Activated T-helper 2 cell treated with anti-CD3 and anti-CD28 coated beads, Interferon-gamma antibody, Interleukin-2, Interleukin-4, amounts not matched to agents 10 μg/mL and 5 μg/mL and 100 μg/mL, durations not matched to agents 14 hours and 24 hours and 36 hours (primary cell): ENCODE measurements at places on chromosomes 13 and 19. TPM values are rescaled to one million over a fixed set of nuclear protein-coding genes. Genes with fewer than 3 reads are reported as not detected.

GRCh38 chr19:55341595-55342531 lies 2.2 kb downstream of the KMT5C start:
- no peak for DNase-seq
- no peaks in the 10 kb centered on the region for H3K27me3 ChIP-seq
- peak overlapping the region; percentile 69 for H3K4me3 ChIP-seq

DNA sequence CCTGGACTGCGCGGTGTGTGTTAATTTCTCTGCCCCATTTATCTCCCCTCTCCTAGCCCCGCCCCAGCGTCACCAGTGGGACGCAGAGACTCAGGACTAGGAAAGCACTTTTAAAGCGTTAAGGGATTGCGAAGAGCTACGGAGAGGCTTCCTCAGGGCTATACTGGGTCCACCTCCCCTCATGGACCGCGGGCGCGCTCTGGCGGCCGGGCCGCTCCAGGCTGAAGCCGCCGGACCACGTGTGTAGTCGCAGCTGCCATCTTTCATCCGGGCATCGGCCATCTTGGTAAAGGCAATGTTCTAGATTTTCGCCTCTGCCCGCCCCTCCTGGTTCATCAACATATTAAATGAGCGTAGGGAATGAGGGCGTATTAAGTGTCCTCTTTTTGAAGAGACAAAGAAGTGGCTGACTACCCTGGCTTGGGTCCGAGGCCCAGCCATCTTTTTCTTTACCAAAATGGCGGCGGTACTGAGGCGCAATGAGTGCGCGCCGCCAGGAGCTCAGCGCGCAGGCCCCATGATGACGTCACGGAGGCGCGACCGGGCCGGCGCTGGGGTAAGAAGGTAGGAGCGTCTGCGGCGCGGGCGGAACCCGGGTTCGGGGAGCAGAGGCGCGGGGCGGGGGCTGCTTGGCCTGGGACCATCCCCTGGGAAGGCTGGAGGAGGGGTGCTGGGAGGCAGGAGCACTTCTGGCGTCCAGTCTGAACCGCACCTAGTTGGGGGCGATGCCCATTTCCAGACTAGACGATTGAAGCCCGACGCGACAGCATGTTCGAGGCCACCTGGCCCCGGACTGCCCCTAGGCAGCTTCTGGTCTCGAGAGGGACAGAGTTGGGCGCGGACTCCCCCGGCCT lies at the start of gene CCDC124:
TSS of gene CCDC124 (plus strand) at position 531 of the 854 bp plus-strand sequence. CDS start 3,406 bp downstream, outside the sequence.
- H3K27ac ChIP-seq: peak within 1 kb of the TSS; percentile 94
- H3K4me1 ChIP-seq: peaks cover 14% of the 10 kb centered on the region
- peak; percentile 89 for DNase-seq
- H3K4me3 ChIP-seq: peak within 1 kb of the TSS; percentile 97
- peaks cover 5% of the 10 kb centered on the region for H3K36me3 ChIP-seq

DNA sequence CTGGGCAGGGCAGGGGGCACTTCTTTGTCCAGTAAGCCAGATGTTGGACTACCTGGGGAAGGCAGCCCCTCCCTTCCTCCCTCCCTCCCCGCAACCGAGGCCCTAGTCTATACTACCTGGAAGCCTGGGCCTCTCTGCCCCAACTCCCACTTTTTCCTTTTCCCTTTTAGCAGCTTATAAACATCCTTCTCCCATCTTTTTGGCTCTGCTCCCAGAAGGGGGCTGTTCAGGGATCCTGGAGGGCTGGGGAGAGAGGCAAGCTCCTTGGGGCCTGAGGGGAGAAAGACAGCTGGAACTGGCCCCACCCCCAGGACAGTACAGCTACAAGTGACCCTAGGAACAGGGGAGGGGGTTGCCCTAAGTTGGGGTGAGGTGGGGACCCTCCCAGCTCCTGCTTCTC lies 44.9 kb downstream of the LYL1 start:
- H3K4me3 ChIP-seq: no peak overlapping the region
- peaks cover 4% of the 10 kb centered on the region for H3K4me1 ChIP-seq
- DNase-seq: no peak
- peaks cover 27% of the 10 kb centered on the region for H3K27me3 ChIP-seq
- no peaks in the 10 kb centered on the region for H3K36me3 ChIP-seq

GRCh38 chr19:2208975-2209374 lies 27.2 kb downstream of the PLEKHJ1 start:
- H3K27me3 ChIP-seq: no peaks in the 10 kb centered on the region
- H3K4me3 ChIP-seq: no peak overlapping the region
- no peaks in the 10 kb centered on the region for H3K4me1 ChIP-seq
- DNase-seq: no peak

- DNase-seq: peak; percentile 35
- no peaks in the 10 kb centered on the region for H3K4me1 ChIP-seq
- H3K27ac ChIP-seq: no peak overlapping the region
- peaks cover 15% of the 10 kb centered on the region for H3K27me3 ChIP-seq
- no peak overlapping the region for H3K4me3 ChIP-seq
- no peaks in the 10 kb centered on the region for H3K36me3 ChIP-seq
Measured at GRCh38 chr13:27359199-27359821, 65.1 kb upstream of the GTF3A start.

- no peaks in the 10 kb centered on the region for H3K4me1 ChIP-seq
- no peak for DNase-seq
- no peak overlapping the region for H3K27ac ChIP-seq
- no peaks in the 10 kb centered on the region for H3K36me3 ChIP-seq
Measured at GRCh38 chr13:111900390-111901131, 166.4 kb upstream of the SOX1 start.

GRCh38 chr13:59447846-59448620 lies 715.7 kb downstream of the DIAPH3 start:
- no peak for DNase-seq
- H3K27me3 ChIP-seq: peaks cover 2% of the 10 kb centered on the region
- no peak overlapping the region for H3K27ac ChIP-seq
- no peak overlapping the region for H3K4me3 ChIP-seq

DNA sequence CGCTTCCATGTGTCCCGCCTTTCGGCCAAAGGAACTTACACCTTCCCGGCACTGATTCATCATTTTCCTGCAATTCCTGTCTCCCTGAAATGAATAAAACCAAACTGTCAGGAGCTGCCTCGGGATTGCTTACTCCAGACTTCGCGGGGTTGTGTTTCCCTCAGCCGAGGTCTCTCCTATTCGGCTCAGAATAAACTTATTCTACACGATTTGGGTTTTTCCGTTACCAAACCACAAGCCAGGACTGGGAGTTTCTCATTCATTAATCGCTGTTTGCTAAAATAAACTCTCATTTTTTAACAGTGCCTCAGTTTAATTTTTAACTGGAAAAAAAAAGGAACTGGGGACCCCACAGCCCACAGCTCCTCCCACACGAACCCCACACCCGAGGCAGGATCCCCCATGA lies 667 bp downstream of the ZNF878 start:
- peaks cover 7% of the 10 kb centered on the region for H3K27me3 ChIP-seq
- H3K4me3 ChIP-seq: peak overlapping the region; percentile 73
- peaks cover 20% of the 10 kb centered on the region for H3K36me3 ChIP-seq
- peaks cover 9% of the 10 kb centered on the region for H3K4me1 ChIP-seq
- H3K27ac ChIP-seq: no peak overlapping the region
- no peak for DNase-seq

- H3K27me3 ChIP-seq: peaks cover 31% of the 10 kb centered on the region
- H3K4me1 ChIP-seq: no peaks in the 10 kb centered on the region
- no peaks in the 10 kb centered on the region for H3K36me3 ChIP-seq
- H3K4me3 ChIP-seq: no peak overlapping the region
Measured at GRCh38 chr13:94335761-94336526, 143.5 kb downstream of the DCT start.

DNA sequence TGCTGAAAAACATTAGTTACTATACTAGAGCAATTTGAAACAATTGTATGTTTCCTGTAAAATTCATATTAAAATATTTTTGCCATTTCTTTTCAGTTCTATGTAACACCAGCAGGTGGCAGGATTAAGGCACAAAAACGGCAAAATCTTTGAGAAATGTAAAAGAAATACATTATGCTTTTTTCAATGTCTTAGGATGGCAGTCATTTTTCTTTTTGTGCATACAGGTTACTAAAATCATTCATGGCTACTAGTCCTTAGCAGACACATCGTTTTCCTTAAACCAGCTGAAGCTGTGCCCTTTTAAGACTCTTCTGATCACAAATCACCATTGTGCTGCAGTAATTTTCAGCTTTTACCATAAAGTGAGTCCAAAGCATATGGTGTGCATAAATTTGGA lies 800.7 kb upstream of the SLITRK5 start:
- H3K4me1 ChIP-seq: no peaks in the 10 kb centered on the region
- DNase-seq: no peak
- H3K27ac ChIP-seq: no peak overlapping the region

- H3K4me3 ChIP-seq: no peak overlapping the region
- H3K27me3 ChIP-seq: peaks cover 3% of the 10 kb centered on the region
- peaks cover 5% of the 10 kb centered on the region for H3K4me1 ChIP-seq
- H3K27ac ChIP-seq: no peak overlapping the region
- DNase-seq: no peak
- H3K36me3 ChIP-seq: no peaks in the 10 kb centered on the region
Measured at GRCh38 chr13:109651854-109652253, 134.5 kb downstream of the IRS2 start.

DNA sequence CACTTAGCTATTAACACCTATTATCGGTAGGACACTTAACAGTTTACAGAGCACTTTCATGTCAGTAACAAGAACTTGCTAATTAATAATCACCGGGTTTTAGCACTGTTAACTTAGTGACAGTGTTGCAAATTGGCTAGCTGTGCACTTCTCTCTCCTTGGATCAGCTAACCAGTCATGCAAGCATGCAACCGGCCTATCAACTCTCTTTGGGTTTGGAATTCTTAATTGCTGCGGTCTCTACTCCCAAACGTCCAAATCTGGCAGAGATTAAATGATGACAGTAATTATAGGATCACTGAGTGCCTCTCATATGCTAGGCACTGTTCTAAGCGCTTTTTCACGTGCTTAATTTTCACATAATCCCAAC lies 1.2 kb downstream of the EPS15L1 start:
- H3K36me3 ChIP-seq: peaks cover 15% of the 10 kb centered on the region
- peaks cover 3% of the 10 kb centered on the region for H3K27me3 ChIP-seq
- DNase-seq: no peak
- no peak overlapping the region for H3K27ac ChIP-seq
- peak overlapping the region; percentile 87 for H3K4me3 ChIP-seq

DNA sequence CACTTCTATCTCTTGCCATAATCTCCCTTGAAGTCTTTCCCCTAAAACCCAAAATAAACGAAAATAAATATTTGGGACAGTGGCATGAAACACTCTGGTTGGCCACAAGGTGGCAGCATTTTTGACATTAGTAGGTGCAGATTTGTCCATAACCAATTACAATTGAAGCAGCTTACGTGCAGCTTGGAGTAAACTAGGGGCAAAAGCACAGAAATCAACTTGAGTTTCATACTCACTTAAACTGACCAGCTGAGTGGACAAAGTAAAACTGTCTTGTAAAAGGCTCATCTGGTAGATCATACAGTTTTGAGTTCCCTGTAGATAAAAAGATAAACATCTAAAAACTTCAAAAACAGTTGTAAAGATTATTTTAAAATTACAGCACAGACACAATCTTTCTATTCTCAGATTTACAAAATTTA lies 18.8 kb downstream of the PDCD5 start:
- H3K36me3 ChIP-seq: peaks cover 47% of the 10 kb centered on the region
- H3K4me1 ChIP-seq: peaks cover 9% of the 10 kb centered on the region
- H3K27ac ChIP-seq: peak overlapping the region; percentile 78
- H3K27me3 ChIP-seq: no peaks in the 10 kb centered on the region
- DNase-seq: peak; percentile 15

DNA sequence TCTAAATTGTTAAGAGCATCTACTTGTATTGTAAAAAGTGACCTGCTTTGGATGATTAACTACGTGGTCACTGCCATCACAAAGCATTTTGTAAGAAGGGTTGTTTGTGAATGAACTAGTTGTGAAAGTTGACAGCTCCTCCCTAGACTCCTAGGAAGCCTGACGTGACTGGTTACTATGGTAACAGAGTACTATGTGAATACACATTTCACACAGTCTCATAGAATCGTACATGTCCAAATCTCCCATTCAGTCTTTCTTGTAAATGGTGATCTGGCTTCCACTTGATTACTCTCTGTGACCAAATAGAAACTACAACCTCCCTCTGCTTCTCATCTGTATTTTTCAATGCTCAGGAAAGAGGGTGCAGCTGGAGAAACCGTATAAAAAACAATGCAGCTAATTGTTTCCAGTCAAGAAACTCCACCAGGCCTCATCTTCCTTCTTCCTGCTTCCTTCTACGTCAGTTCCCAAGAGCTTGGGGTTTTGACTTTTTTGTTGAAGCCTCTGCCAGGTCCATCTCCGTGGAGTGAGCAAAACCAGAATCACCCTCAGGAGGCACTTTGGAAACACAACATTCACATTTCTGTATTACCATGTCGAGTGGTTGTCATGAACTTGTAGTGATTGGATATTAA lies 83.4 kb downstream of the GPC6 start:
- H3K36me3 ChIP-seq: no peaks in the 10 kb centered on the region
- no peak overlapping the region for H3K27ac ChIP-seq
- no peak for DNase-seq
- no peaks in the 10 kb centered on the region for H3K27me3 ChIP-seq
- no peaks in the 10 kb centered on the region for H3K4me1 ChIP-seq
- H3K4me3 ChIP-seq: no peak overlapping the region

DNA sequence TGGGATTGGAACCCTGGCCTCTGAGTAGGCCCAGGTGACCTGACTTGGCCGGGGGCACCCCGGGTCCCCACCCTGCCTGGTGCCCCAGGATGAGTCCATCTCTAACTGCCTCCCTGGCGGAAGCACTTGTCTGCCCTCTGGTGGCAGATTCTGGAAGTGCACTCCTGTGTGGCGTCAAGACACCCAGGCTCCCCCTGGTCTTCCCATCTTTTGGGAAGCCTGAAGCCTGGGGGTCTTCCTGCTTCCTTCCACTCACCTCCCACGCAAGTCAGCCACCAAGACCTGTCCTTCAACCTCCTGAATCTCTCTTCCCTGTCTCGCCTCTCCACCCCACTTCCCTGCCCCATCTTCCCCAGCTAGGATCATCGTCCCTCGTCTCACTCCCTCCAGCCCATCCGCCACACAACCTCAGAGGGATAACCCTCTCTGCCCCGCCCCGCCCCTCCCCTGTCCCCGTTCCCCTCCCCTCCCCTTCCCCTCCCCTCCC lies 7.4 kb downstream of the RABAC1 start:
- peak; percentile 75 for DNase-seq
- H3K36me3 ChIP-seq: no peaks in the 10 kb centered on the region
- no peaks in the 10 kb centered on the region for H3K27me3 ChIP-seq
- peak overlapping the region; percentile 14 for H3K27ac ChIP-seq

DNA sequence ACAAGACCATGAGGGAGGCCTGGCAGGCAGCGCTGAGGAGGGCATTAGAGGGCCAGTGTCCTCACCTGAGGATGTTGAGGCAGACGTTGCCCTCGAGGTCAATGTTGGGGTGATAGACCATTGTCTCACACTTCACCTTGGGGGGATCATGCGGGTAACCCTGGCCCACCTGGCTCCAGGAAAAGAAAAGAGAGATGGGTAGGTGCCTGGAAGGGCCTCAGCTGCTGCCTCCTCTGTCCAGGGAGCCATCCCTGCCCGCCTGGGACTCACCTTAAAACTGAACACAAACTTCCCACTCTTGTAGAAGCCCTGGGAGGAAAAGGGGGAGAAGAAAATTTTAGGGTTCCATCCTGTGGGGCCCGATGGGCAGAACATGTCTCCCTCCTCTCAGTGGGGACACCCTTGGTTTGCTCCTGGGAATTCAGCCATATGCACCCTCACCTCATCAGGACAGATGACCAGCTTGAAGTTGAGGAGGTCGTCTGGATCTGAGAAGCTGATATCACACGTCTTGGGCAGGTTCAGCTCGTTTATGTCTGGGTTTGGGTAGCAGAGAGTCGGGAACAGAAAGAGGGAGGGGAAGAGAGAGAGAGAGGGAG lies 1.7 kb downstream of the UBE2M start:
- peak overlapping the region; percentile 96 for H3K27ac ChIP-seq
- H3K27me3 ChIP-seq: no peaks in the 10 kb centered on the region
- peaks cover 44% of the 10 kb centered on the region for H3K4me1 ChIP-seq
- H3K4me3 ChIP-seq: peak overlapping the region; percentile 94

Gene IGFL3
- not detected in 2 replicates for total RNA-seq

Gene ZNF433
- total RNA-seq: 0.55 TPM in 2 replicates

Gene ATP4B
- not detected in 2 replicates for total RNA-seq

Gene IGFL2
- 0.46 TPM in 1 of 2 replicates, not detected in the other for total RNA-seq
